ENCODE measurements at places on chromosomes 1 and 21.

- DNase-seq: no peak
Observed at GRCh38 chr1:47568763-47569162, 130.9 kb downstream of the FOXD2 start.

DNA sequence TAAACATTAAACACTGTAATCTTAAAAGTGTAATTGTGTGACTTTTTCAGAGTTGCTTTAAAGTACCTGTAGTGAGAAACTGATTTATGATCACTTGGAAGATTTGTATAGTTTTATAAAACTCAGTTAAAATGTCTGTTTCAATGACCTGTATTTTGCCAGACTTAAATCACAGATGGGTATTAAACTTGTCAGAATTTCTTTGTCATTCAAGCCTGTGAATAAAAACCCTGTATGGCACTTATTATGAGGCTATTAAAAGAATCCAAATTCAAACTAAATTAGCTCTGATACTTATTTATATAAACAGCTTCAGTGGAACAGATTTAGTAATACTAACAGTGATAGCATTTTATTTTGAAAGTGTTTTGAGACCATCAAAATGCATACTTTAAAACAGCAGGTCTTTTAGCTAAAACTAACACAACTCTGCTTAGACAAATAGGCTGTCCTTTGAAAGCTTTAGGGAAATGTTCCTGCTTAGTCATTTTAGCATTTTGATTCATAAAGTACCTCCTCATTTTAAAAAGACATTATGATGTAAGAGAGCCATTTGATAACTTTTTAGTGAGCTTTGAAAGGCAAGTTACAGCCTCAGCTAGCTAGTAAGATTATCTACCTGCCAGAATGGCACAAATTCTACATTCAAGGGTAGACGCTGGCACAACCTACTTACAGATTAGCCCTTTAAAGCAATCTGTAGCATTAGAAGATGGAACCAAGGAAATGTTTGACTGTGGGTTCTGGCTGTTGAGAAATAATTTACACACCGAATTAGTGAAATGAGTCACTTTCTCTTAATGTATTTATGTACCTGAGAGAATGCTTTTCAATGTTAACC, 9.4 kb downstream of the SOD1 start:
- DNase-seq: no peak

DNA sequence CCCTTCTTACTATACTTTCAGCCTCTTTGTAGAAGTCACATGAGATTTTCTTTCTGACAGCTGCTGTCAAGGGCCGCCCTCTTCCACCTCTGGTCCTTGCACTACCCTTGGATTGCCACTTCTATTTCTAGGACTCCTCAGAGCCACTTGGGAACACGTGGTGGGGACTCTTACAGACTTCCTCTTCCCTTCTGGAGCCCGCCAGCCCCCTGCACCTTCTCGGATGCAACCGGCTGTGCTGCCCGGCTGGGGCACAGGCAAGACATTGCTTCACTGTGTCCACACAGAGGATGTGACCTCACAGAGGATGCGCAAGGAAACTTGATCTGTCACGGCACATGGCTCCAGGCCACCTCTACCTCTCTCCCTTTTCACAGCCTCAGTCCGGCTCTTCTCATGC, 2.4 kb upstream of the IKBKE start:
- DNase-seq: peak; percentile 55

DNA sequence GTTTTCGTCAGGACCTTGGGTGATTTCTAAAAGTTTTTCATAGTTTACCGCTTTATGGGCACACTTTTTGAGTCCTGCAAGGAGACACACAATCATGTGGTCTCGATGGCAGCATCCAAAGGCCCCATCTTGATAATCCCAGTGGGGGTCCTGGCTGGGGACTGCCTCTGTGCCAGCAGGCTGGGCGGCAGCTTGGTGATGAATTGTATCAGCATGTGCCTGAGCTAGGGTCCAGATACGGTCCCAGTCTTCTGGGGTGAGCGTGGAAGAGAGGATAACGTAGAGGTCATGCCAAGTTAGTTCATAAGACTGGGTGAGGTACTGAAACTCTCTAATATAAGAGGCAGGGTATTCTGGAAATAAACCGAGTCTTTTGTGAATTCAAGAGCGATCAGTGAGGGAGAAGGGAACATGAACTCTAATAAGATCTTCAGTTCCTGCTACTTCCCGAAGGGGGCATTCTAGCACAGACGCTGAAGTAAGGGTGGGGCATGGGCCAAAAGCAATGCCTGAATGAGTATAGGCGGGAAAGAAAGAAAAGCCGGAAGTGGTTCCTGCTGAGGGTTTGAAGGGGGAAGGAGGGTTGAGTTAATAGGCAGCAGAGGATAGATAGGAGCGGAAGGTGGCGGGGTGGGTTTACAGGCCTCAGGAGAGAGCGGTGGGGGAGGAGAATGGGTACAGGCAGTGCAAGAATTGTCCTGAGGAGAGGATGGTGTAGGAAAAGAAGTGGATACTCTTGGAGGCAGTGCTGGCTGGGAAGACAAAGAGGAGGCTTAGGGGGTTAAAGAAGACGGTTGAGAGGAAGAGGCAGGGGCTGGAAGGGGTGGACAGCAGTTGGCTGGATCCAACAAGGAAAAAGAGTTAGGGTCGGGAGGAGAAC, 1.6 kb downstream of the ERVH48-1 start:
- DNase-seq: peak; percentile 74

GRCh38 chr1:80250573-80251168, 1244.1 kb upstream of the ADGRL4 start:
- no peak for DNase-seq

DNA sequence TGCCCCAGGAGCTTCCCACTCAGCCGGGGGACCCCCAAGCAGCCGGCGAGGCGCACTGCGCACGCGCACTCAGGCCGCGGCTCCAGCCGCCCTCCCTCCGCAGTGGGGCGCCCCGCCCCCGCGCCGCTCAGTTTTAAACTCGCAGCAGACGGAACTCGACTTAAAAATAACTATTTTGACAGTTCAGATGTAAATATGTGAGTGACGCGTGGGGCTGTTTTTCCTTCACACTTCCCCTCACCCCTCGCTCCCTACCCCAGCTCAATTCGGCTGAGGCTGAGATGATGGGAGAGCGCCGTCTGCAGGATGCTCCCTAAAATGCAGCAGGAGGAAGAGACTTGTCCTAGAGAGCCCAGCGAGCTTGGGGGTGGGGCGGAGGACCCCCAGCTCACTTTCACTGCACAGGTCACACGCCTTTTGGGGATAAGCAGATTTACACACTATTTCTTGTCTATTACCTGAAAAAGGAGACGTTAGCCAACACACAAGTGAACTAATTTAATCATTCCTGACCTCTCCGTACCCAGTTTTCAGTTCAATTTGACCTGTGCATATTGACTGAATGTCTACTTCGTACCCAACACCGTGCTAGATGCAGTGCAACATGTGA, 8.9 kb upstream of the LEMD1 start:
- DNase-seq: no peak

GRCh38 chr1:234272656-234273312, 100.5 kb upstream of the COA6 start:
- DNase-seq: no peak

- DNase-seq: no peak
Observed at GRCh38 chr1:204793259-204793914, 77.3 kb upstream of the NFASC start.

GRCh38 chr1:59155351-59155750, 141.5 kb upstream of the FGGY start:
- DNase-seq: no peak

DNA sequence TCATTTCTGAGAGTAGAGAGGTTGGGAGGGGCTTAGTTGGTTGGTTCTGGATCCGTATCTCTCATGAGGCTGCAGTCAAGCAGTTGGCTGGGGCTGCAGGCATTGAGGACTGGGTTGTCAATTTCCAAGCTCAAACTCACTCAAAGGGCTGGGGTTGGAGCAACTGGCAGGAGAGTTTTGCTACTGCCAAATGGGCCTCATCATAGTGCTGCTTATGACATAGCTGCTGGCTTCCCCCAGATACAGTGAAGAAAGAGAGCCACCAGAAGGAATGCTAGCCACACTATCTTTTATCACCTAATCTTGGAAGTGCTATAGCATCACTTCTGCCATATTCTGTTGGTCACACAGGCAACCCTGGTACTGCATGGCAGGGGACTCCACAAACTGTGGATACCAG, 363.5 kb upstream of the USP24 start:
- no peak for DNase-seq

- no peak for DNase-seq
Observed at GRCh38 chr1:195082183-195082582, 1526.1 kb downstream of the KCNT2 start.

DNA sequence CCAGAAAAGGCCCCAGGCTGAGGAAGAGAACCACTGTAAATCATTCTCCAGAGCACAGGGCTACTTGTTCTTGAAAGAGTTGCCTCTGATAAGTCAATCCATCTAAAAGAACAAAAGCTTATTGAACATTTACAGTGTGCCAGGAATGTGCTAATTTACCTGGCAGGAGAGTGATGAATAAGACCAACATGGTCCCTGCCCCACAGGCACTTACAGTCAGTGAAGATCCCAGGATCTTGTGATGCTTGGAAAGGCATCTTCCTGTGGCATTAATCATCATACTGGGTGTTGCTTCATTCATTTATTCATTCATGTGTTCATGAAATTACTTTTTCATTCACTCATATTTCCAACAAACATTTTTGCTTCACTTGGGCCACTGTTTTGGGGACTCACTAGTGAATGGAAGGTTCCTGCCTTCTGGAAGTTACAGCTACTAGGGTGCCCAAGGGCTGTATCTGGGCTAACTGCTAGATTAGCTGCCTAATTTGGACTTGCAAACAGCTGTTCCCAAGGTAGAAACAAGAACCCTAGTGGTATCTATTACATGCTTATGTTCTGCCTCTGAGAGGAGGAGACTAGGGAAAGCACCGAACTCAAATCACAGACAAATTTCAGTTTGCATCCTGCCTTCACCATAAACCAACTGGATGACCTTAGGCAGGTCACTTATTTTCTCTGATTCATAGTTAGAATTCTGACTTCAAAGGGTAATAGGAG, 133.5 kb downstream of the CLIC6 start:
- DNase-seq: no peak

GRCh38 chr1:89837036-89837481, 16.2 kb downstream of the LRRC8D start:
- no peak for DNase-seq

DNA sequence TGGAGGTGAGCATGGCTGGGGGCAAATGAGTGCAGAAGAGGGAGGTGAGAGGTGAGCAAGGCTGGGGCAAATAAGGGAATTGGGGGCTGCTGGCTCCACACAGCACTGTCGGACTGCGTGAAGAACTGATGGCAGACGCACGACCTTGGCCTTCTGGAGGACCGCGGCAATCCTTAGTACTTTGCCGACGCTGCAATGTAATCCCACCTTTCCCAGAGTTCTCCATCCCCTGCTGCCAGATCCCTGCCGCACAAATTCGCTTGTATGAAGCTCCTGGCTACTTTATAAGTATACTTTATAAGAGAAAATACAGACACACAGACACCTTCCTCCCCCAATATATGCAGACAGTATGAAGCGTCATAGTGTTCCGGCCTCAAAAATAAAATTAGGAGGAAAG, 472.4 kb downstream of the SMYD3 start:
- DNase-seq: no peak

DNA sequence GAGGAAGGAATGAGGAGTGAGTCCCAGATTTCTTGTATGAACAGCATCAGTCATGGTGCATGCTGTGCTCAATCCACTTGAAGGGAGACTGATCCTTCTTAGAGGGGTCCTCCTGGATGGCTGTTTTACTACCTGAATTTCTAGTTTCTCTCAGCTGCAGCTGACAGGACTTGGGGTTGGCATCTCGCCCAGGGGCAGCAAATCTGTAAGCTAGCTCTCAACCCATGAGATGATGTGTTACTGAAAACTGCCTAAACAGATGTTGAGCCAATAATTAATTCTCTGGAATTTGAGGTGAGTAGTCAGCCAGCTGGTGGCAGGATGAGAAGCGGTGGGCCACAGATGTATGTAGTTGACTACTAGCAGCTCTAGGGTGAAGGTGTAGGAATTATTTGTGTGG, 19.6 kb downstream of the BACH1 start:
- DNase-seq: no peak

Measured in left colon (tissue), 2 donors.